SK-N-MC (cell line): ENCODE measurements at places on chromosomes 7 and 10.

- DNase-seq = peak; percentile 82
Measured at GRCh38 chr7:106022193-106022821, 59.2 kb downstream of the CDHR3 start.

DNA sequence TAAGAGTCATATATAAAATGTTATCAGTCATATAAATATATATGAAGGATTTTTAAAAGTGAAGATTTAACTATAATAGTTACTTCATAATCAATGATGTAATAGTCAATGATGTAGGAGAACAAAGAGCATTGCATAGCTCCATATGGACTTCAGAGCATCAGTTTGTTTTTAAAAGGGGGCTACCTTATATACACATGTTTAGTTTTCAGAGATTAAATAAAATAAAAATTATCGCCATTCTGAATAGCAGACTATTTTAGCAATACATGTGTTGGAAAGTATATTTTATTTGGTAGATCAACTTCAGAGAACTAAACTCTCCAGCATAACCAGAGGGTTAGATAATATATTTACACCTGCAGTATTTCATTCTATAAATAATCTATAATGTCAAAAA lies 29.1 kb upstream of the EPC1 start:
- DNase-seq = no peak

DNA sequence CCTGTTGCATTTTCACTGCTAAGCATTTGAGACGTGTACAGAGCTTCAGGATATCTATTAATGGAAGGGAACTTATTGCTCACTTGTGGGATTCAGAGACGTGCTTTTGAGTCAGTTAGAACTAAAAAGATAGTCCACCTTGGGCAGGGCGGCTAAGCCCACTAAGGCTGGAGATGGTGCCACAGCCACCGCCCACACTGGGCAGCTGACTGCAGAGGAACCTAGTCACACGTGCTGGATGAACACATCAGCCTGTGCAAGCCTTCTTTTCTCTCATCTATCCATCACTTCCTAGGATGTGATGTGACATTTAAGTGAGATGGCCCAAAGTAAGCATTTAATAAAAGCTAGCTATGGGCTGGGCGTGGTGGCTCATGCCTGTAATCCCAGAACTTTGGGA lies 78.0 kb downstream of the PTPRE start:
- DNase-seq = no peak

GRCh38 chr7:66539902-66540375 lies 88.7 kb upstream of the KCTD7 start:
- no peak for DNase-seq

DNA sequence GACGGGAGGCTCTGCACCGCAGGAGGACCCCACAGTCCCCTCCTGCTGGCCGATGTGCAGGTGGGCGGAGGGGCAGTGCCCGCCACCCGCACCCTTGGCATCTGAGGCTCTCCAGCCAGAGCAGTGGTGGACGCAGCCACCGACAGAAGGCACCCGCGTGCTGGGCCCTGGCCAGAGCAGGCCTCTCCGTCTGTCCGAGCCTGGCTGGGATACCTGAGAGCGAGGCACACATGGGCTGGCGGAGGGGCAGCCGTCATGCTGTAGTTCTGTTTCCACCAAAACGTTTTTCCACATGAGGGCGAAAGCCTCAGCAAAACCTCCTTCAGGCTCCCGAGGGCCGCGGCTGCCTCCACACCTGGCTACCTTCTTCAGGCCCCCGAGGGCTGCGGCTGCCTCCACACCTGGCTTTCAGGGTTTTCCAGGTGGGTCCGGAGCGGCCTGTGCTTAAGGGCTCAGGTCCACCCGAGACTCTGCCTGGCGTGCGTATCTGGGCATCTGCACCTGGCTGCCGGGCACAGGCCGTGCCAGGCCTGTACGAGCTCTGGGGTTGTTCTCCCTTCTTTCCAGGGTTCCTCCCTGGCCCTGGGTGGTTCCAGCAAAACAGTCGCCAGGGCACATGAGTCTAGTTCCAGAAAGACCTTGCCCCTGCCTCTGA lies 115.5 kb downstream of the INPP5A start:
- DNase-seq = no peak

GRCh38 chr7:109206196-109206595 lies 636.5 kb downstream of the DNAJB9 start:
- DNase-seq = no peak

DNA sequence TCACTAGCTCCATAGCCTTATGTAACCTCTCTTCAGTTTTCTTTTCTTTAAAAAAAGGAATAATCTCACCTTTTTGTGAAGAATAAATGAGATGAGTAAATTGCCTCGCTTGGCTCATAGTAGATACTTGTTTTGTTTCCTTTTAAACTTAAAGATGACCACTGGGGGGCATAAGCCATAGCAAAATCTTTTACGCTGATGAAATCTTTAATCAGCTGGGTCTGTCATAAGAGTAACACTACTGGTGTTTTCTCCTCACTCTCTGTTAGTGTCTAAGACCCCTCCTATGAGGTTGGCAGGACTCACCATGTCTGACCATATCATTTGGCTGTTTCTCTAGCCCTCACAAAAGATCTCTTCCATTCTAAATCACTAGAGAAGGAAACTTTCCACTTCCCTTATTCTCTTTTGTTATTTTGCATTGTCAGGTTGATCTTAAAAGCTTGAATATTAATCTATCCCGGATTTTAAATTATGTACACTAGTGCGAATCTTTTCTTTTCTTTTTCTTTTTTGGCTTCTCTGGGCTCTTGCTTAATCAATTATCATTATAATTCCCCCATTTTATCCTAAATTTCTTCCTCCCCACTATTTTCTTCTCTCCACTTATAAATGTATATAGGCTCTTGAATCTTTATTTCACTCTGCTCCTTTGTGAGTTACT lies 12.5 kb downstream of the STAG3 start:
- DNase-seq = no peak

DNA sequence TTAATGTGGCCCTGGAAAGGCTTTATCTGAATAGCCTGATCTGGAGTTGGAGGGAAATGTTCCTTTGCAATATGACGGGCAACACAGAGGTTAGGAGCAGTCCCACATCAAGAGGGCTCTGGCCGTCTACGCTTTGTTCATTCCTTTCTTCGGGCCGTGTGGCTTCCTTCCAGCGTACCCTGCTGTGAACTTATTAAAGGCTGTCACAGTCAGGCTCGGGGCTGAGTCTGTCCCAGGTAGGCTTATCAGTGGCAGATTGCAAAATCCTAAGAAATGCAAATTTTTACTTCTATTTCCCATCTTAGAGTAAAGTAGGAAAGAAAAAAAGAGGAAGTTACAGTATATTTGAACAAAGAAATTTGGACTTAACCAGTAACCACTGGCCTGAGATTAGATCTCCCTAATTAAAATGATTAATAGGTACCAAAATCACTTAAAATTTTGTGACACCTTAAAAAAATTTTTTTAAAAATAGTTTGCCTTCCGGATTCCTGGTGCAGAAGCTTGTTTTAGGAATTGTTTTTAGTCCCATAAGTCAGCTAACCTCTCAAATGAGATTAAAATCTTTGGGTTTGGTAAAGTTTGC lies 453.1 kb upstream of the MKI67 start:
- DNase-seq = no peak

DNA sequence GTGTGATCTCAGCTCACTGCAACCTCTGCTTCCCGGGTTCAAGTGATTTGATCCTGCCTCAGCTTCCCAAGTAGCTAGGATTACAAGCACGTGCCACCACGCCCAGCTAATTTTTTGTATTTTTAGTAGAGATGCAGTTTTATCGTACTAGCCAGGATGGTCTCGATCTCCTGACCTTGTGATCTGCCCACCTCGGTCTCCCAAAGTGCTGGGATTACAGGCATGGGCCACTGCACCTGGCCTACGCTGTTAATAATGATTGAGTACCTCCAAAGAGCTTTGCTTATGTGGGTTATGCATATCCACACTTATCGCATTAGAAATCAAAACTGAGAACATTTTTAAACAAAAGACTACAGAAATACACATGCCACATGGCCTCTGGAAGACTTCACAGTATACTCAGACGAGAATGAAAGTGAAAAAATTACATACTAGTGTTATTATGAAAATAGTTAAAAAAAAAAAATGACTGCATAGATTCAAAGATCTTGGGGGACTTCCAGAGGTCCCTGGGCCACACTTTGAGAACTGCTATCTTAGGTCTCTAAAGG lies 25.4 kb downstream of the RPP38 start:
- DNase-seq = no peak

DNA sequence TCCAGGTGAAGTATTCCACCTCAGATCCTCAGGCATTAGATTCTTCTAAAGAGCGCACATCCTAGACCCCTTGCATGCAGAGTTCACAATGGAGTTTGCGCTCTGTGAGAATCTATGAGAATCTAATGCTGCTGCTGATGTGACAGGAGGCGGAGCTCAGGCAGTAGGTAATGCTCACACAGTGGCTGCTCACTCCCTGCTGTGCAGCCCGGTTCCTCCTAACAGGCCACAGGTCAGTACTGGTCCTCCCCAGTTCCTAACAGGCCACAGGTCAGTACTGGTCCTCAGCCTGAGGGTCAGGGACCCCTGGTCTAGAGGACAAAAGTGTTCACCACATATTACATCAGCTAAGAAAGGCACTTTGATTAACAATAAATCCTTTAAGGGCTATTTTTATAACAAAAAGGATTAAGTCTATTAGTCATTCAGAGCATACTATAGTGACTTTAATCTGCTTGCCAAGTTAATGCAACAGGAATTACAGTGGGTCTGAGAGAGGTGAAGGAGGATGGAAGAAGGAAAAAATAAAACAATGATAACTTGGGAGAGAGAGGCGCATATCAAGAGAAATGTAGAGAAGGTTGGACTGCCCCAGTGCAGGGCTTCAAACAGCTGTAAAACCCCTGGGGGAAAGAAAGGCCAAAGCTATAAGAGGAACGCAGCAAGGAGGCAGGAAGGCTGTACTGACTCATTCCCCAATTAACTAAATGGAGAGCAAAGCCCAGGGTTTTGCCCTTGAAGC lies 49.2 kb downstream of the CUL2 start:
- DNase-seq = no peak

DNA sequence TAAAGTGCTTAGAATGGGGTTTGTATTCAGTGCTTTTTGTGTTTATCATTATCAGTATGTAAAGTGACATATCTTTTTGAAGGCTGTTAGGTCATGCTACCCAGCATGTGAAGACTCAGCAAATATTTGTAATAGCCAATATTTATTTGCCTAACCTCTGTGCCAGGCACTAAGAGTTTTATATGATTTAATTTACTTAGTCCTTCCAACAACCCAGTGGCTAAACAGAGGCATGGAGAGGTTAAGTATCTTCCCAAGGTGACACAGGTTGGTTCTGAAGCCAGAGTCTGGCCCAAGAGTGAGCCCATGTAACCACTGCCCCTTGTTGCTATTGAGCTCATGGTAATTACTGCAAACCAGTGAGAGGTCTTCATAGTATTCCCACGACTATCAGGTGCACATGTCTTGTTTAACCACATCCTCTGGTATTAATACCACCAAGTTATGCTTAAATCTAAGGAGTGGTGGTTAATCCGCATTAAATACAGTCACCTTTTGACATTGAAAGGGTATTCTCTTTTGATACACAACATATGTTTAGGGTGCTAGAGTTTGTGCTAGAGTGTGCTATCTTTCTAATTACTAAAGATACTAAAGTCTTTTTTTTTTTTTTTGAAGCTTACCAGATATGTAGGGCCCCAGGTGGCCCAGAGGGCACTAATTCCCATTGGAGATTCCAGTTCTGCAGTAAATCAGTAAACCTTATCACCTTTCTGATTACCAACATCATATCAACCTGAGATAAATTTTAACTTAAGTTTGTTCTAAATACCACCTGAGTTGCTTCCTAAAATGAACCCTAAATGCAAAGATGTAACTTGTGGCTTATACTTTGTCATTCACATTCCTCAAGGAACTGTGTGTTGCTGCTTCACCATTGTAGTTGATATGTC lies 2.9 kb downstream of the ADD3 start:
- no peak for DNase-seq

DNA sequence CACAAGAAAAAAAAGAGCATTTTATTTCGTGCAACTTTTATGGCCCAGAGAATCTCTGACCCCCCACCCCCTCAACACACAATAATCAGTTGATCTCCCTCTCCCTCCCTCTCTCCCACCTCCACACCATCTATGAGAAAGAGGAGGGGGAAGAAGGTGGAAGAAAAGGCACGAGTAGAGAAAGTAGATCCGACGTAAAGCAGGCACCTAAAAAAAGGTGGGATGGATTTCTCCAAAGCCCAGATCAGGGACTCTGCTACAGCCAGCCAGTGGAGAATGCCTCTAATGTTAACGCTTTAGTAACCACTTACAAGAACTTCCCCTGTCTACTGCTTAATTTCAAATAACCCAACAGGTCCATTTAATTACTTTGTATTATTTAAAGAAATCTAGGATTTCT lies 24.4 kb downstream of the KMT2C start:
- no peak for DNase-seq

DNA sequence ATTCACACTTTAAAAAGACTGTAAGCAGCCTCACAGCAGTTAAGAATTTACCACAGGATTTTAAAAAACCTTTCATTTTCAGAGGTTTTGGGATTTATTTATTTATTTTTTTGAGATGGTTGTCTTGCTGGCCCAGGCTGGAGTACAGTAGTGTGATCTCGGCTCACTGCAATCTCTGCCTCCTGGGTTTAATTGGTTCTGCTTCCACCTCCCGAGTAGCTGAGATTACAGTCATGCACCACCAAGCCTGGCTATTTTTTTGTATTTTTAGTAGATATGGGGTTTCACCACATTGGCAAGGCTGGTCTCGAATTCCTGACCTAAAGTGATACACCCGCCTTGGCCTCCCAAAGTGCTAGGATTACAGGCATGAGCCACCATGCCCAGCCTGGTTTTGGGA lies 19.1 kb downstream of the MINDY4 start:
- no peak for DNase-seq

- DNase-seq = no peak
Measured at GRCh38 chr10:128077155-128077875, 48.9 kb downstream of the MKI67 start.

DNA sequence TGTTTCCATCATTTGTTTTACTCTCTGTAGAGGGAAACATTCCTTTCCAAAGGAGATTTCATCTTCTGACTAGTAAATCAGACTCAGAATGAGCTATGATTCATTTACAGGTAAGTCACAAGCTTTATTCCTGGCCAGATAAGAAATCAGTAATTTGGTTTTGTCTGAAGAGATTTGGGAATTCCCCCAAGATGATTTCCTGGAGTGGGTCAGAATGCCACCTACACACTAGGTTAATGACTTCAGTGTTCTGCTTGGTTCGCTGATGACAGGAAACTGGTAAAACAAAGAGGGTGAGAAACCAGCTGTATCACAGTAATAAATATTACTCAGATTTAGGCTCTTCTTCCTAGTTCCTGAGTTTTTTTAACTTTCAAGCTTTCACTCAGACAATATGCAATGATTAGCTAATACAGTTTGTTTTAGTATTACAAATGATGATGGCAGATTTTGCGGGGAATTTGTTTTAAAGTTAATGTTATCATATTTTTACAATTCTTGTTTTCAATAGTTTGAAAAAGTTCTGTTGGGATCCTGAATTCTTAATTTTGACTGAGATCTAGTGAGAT lies 8.3 kb upstream of the ASZ1 start:
- DNase-seq = no peak
